Naive thymus-derived CD4-positive, alpha-beta T cell (primary cell): ENCODE measurements at places on chromosomes 2 and 18. TPM values are rescaled to one million over a fixed set of nuclear protein-coding genes. Genes with fewer than 3 reads are reported as not detected.

SKOR2 gene
- total RNA-seq: not detected

SPP2 gene
- not detected for total RNA-seq

GRHL1 gene
- total RNA-seq: 0.19 TPM

LIPG gene
- total RNA-seq: not detected

MAPK4 gene
- not detected in 2 replicates for total RNA-seq

CFAP210 gene
- not detected for total RNA-seq

PLGLB2 gene
- 4.4 and 4.8 TPM in 2 replicates for total RNA-seq

UBXN4 gene
- 116 TPM for total RNA-seq

RAMP1 gene
- total RNA-seq: 1.1 TPM

ARHGAP15 gene
- 164 TPM for total RNA-seq

CCDC141 gene
- 36.1 TPM for total RNA-seq

COL3A1 gene
- not detected for total RNA-seq

IL1R1 gene
- 1.5 TPM for total RNA-seq

SERPINB10 gene
- total RNA-seq: not detected

NT5DC4 gene
- total RNA-seq: not detected in 2 replicates

IGFBP5 gene
- not detected for total RNA-seq

CTAGE1 gene
- not detected for total RNA-seq

ALLC gene
- total RNA-seq: not detected

ZNF521 gene
- total RNA-seq: not detected

UGT1A4 gene
- total RNA-seq: not detected in 2 replicates

TEX261 gene
- 66.3 TPM for total RNA-seq

CRYGC gene
- not detected for total RNA-seq

UGT1A9 gene
- total RNA-seq: not detected

EPB41L5 gene
- total RNA-seq: 9.3 TPM

LYG1 gene
- total RNA-seq: 2.2 and 3.1 TPM in 2 replicates

DYNAP gene
- not detected for total RNA-seq

AQP12A gene
- not detected for total RNA-seq

LDAH gene
- total RNA-seq: 11.1 TPM

CD28 gene
- total RNA-seq: 113 TPM

PFN4 gene
- not detected for total RNA-seq

SPR gene
- total RNA-seq: 0.94 and 1.1 TPM in 2 replicates
